Fibroblast of villous mesenchyme (primary cell): ENCODE measurements at places on chromosomes 16 and 17. TPM values are rescaled to one million over a fixed set of nuclear protein-coding genes. Genes with fewer than 3 reads are reported as not detected.

The FOXC2 gene
- 0.64 TPM in 1 of 2 replicates, not detected in the other for total RNA-seq

The KRTAP4-12 gene
- not detected in 2 replicates for total RNA-seq

The SOX8 gene
- under 0.01 TPM in 1 of 2 replicates, not detected in the other for total RNA-seq

The DHX40 gene
- 44.1 and 66.9 TPM in 2 replicates for total RNA-seq

The MPV17L gene
- total RNA-seq: 0.64 and 1.3 TPM in 2 replicates

The KRT27 gene
- not detected in 2 replicates for total RNA-seq

The ALOXE3 gene
- total RNA-seq: not detected in 2 replicates

The VAT1L gene
- 37.6 and 59.3 TPM in 2 replicates for total RNA-seq

The LGALS9B gene
- not detected in 2 replicates for total RNA-seq

The TBC1D16 gene
- 32.8 and 44.8 TPM in 2 replicates for total RNA-seq

The CACNA1H gene
- total RNA-seq: 11.7 and 12.2 TPM in 2 replicates

The EVI2A gene
- 0.32 and 0.43 TPM in 2 replicates for total RNA-seq
